Liver (tissue), 10 donors: ENCODE measurements at places on chromosomes 13 and 19. TPM values are rescaled to one million over a fixed set of nuclear protein-coding genes. Genes with fewer than 3 reads are reported as not detected.

The ZNF69 gene
- total RNA-seq, result 12.0 TPM

GRCh38 chr13:113860665-113861432, 3.0 kb downstream of the GAS6 start:
- DNase-seq, result no peak

GRCh38 chr13:63085851-63086250, 1670.2 kb upstream of the PCDH20 start:
- no peak for DNase-seq

The ANGPTL4 gene
- total RNA-seq, result 0.65 TPM

DNA sequence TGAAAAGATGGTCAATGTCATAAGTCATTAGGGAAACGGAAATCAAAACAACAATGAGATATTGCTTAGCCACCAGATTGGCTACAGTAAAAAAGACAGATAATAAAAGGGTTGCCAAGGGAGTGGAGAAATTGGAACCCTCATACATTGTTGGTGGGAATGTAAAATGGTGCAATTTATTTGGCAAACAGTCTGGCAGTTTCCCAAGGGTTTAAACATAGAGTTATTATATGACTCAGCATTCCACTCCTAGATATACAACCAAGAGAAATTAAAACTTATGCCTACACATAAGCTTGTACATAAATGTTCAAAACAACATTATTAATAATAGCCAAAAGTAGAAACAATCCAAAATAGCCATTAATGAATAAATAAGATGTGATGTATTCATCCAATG, 9.9 kb upstream of the ZNF227 start:
- no peak for DNase-seq

The ZNF99 gene
- total RNA-seq, result not detected

GRCh38 chr19:53531457-53531856, 6.5 kb upstream of the ZNF331 start:
- DNase-seq, result no peak

DNA sequence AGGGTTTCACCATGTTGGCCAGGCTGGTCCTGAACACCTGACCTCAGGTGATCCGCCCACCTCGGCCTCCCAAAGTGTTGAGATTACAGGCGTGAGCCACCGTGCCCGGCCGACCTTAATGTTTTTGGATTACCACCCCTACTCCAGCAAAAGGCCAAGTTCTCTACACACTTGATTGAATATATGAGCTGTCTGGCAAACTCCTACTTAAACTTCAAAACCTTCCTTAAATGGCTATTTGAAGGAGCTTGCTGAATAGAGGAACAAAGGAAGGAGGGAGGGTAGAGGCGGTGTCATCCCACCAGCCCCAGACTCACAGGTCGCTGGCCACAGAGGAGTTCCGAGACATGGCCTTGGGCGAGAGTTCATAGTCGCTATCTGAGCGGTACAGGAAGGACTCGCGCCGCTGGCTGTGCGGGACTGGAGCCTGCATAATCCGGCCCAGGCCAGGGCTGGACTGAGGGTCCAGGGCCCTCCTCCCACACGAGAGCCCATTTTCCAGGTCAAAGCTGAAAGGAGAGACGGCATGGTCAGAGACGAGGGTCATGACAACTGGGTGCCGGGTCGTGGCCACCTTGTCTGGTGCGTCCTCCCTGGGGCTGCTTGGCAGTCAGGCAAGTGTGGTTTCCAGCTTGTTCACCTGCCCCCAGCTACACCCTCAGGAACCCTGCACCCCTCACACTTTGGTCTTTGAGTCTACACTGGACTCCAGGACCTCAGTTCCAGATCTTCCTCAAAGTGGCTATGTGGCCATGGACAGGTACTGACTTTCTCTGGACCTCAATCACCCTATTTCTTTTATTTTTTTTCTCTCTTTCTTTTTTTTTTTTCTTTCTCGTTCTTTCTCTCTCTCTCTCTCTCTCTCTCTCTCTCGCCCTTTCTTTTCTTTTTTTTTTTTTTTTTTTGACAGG, 4.2 kb downstream of the PDE4C start:
- no peak for DNase-seq
